Posterior cingulate gyrus (tissue), 11 donors: ENCODE measurements at places on chromosomes 7 and 10.

DNA sequence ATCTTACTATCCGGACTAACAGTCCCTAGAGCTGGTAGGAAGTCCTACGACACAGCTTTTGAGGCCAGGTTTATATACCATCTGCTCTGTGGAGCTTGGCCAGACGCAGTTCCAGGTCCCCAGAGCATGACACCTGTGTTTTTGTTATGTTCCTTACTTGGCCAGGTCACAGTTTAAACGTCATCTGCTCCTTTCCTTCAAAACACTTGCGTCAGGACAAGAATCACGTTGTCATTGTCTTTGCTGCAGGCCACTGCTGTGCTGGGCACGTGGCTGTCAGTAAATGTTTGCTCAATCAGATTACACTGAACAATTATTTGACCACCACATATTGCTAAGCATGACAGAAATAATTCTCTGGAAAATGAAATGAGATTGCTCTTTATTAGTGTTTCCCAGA is 23.9 kb downstream of the SLC18A2 start:
- DNase-seq = no peak

- DNase-seq = no peak
These were observed 707 bp upstream of the C1GALT1 start for GRCh38 chr7:7181519-7182155.

DNA sequence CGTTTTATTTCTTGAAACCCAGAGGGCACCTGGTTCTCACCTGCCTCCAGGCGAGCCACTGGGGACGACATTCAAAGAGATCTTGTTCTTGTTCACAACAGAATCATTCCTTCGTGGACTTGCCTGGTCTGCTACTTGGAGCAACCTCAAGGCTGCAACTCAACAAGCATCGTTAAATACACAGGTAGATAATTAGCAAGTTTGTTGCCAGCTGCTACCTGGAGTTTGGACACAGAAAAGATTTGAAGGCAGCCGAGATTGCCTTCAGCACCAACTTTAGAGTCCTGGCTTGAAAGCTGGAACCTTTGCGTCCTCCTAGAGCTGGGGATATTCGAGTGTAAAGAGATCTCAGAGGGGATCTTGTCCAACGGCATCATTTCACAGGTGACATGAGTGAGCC is 89.6 kb upstream of the C7orf33 start:
- DNase-seq = no peak

- DNase-seq = no peak
These were observed 121.5 kb upstream of the PLPP4 start for GRCh38 chr10:120335553-120335952.

- no peak for DNase-seq
These were observed 18.4 kb upstream of the LOXL4 start for GRCh38 chr10:98286419-98286818.

- DNase-seq = no peak
These were observed 7.2 kb downstream of the INA start for GRCh38 chr10:103284170-103284569.

- no peak for DNase-seq
These were observed 302.6 kb upstream of the LYZL1 start for GRCh38 chr10:28986117-28986792.

DNA sequence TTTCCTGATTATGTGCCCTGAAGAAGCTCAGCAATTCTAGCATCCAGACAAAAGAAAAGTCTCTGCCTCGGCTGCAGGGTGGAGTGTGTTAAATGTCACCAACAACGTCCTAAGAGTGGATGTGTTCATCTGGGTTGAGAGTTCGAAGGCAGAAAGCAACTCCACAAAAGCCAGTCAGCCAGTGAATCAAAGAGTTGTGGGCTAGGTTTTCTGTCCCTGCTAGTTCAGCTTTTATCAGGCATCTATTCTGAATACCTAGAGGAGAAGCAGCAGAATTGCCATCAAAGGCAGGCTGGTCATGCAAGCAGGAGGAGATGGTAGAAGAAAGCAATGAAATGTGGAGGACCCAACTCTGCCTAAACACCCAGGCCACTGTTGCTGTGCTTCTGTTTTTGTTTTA is 205.2 kb downstream of the KLF6 start:
- DNase-seq = no peak

- DNase-seq = no peak
These were observed 75.3 kb downstream of the HIP1 start for GRCh38 chr7:75663302-75663907.

GRCh38 chr7:24725554-24726241 is 31.6 kb downstream of the GSDME start:
- no peak for DNase-seq

DNA sequence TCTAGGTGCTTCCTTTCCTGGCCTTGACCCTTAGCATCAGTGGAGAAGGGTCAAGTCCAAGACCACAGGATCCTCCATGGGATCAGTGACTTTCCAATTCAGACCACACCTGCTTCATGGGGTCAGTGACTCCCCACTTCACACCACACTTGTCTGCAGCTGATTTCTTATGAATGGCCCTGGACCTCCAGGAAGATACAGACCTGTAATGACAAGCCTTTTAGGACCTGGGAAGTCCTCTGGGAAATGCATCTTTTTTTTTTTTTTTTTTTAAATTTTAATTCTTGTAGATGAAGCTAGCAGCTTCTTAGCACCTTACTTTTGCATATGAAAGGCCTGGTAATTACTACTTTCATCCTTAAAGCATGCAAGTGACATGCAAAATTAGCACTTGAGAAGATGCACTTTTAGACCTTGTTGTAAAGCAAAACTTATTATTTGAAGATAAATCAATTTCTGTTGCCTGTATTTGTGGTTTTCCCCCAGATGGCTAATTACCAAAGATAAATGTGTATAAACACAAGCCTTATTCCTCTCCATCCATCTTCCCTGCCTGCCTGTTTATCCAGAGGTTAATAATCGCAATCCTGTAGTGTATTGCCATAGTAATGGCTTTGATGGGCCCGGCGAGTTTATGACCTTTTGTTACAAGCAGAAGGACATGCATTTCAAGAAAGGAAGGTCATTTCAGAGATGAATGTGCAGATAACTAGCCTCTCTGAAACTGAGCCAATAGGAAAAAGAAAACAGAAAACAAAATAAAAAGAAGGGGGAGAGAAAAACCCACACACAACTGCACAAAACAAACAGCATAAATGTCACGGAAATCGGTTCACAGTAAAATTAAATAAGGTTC is 1018.7 kb downstream of the TYW1 start:
- DNase-seq = no peak

GRCh38 chr10:120978589-120979252 is 127.6 kb downstream of the WDR11 start:
- no peak for DNase-seq

GRCh38 chr7:143221286-143221685 is 551 bp upstream of the TAS2R40 start:
- no peak for DNase-seq

GRCh38 chr7:43764039-43764761 is 5.7 kb downstream of the BLVRA start:
- DNase-seq = no peak

- no peak for DNase-seq
These were observed 493.1 kb downstream of the REEP3 start for GRCh38 chr10:64014281-64014680.

DNA sequence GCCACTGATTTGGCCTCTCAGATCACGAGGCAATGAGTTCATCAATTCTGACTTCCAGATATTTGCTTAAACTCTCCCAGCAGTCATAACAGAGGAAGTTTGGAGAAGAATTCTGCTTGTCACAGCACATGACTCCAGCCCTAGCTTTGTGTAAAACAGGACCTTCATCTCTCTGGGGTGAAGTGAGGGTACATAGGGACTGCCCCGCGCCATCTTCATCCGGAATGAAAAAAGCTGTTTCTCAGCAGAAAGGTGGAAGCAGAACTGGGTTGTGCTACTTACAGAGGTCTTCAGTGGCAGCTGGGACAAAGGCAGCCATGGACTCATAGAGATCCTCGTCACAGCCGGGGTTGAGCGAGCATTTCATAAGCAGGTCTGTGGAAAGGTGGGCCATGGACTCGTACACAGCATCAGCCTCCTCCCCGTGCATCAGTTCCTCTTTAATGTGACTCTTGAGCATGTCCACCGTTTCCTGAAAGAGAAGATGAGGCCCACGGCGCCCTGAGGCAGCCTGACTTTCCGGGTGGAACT is 58.4 kb upstream of the TM9SF3 start:
- no peak for DNase-seq

DNA sequence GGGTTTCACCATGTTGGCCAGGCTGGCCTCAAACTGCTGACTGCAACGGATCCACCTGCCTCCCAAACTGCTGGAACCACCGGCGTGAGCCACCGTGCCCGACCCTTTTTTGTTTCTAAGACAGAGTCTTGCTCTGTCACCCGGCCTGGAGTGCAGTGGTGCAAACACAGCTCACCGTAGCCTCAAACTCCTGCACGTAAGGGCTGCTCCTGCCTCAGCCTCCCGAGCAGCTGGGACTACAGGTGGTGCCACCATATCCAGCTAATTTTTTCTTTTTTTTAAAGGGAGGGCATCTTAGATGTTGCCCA is 36.4 kb downstream of the ADAP1 start:
- no peak for DNase-seq

- DNase-seq = no peak
These were observed 161.2 kb upstream of the WDR11 start for GRCh38 chr10:120689777-120690529.
